ENCODE measurements at places on chromosomes 5 and 9.

DNA sequence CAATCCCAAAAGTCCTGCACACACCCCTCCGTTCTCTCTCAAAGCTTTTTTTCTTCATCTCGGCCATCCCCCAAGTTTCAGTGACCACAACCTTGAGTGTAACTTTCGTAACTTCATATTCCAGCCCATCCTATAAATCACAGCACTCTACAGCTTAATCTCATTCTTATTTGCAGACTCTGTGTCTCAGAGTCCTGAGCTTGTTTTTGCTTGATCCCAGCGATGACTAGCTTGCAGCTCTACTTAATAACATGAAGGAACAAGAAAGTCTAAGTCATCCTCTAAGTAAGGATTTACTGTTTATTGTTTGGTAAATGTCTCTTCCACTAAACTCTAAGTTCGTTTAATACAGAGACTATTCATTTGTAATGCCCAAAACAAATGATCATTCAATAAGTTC lies 2.6 kb upstream of the SPDL1 start:
- no peak for DNase-seq

DNA sequence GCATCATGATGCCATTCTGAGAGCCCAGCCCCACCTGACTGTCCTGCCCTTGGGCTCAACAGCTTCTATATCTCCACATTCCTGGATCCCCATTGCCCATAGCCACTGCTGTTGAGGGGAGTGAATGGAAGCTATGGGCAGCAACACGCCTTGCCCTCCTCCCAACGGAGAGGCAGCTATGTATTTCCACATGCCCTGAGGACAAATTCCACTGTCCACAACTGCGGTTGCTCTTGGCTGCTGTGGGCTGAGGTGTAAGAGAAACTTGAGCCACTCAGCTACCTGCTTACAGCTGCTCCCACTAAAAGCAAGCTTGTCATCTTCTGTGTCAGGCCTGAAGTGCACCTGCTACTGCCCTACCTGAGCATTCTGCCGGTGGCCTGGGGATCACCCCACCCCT lies 222.9 kb downstream of the PSAT1 start:
- DNase-seq = no peak

GRCh38 chr9:136057236-136058081 lies 37.6 kb downstream of the NACC2 start:
- DNase-seq = no peak

DNA sequence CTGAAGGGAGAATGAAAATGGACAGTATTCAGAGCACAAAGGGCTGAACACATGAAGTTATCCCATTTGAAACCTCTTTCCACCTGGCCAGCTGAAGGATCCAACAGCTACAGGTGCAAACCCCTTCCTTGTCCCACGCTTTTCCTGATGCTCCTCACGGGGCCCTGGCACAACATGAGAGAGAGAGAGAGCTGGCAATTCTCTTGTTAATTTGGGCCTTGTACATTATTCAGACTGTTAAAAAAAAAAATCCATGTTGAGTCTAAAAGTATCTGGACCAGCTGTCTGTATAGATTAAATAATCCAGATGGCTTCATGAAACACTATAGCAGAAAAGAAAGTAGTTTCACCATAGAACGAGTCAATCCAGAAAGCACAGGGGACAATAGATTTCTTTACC lies 74.1 kb downstream of the HMHB1 start:
- no peak for DNase-seq

- no peak for DNase-seq
Observed at GRCh38 chr9:26308328-26308727, 584.3 kb downstream of the CAAP1 start.

- DNase-seq = no peak
Observed at GRCh38 chr5:143225511-143225910, 178.0 kb downstream of the NR3C1 start.

DNA sequence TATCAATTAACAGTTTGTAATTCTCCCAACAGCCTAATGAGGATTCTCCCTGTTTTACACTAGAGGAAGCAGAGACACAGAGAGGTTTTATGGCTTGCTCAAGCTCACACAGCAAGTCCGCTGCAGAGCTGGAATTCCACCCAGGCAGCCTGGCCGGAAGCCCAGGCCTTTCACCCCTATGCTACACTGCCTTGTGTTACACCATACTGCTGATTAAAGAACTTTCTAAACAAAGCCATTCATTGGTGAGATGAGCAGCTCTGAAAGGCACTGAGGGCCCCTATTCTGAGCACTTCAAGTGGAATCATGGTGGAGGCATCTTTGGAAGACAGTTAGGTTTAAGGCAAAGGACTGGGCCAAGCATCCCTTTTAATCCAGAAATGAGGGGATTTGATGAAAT lies 14.7 kb upstream of the LARP1 start:
- no peak for DNase-seq

GRCh38 chr9:70746316-70746715 lies 331.9 kb upstream of the KLF9 start:
- DNase-seq = no peak

GRCh38 chr5:79990205-79990597 lies 861 bp downstream of the MTX3 start:
- peak; percentile 4 for DNase-seq

- DNase-seq = no peak
Observed at GRCh38 chr5:133926489-133927299, 41.7 kb downstream of the C5orf15 start.

DNA sequence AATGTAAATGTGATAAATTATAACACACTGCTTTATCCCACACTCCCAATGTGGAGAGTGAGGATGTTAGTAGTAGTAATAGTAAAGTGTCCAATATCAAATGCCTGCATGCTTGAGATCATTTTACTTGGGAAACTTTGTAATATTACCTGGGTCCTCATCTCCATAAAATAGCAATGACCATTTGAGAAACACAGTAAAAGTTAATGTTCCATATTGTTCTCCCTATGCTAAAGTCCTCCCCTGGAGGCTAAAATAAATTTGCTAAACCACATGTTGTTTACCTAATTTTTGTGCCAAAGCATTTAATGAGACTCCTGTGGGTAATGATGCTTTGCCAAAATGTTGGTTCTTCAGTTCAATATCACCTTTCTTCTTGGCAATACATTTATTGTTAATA lies 291.2 kb downstream of the CDH10 start:
- DNase-seq = no peak

DNA sequence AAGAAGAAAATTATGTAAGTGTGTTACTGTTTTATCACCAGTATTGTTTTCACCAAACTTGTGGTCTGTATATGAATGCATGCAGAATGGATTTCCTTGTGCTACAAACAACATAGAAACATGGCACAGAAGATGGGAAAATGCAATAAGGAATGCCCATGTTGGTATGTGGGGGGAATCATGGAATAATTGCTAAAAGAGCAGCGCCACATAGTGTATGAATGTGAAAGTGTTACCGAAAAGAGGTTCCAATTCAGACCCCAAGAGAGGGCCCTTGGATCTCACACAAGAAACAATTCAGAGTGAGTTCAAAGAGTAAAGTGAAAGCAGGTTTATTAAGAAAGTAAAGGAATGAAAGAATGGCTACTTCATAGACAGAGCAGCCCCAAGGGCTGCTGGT lies 26.4 kb upstream of the TYRP1 start:
- DNase-seq = no peak

- DNase-seq = no peak
Observed at GRCh38 chr5:97538912-97539311, 355.9 kb upstream of the RIOK2 start.

DNA sequence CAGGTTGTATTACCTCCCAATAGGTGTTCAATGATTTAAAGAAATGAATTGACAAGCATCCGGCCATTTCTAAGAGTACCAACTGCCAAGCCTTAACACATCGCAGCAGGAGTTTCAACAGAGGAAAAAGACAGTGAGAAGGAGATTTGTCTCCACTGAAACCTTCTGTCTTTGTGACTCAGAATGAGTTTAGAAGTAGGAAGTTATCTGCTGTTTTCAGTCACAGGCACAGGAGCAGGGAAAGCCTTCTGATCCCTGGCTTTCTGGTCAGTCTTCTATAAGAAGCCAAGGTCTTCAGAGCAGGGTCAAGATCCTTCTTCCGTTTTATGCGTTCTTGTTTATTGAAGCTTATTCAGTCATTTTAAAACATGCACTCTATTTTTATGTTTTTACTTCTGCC lies 390.7 kb upstream of the PCSK5 start:
- DNase-seq = no peak

GRCh38 chr9:115200711-115201505 lies 83.0 kb upstream of the TNC start:
- no peak for DNase-seq

DNA sequence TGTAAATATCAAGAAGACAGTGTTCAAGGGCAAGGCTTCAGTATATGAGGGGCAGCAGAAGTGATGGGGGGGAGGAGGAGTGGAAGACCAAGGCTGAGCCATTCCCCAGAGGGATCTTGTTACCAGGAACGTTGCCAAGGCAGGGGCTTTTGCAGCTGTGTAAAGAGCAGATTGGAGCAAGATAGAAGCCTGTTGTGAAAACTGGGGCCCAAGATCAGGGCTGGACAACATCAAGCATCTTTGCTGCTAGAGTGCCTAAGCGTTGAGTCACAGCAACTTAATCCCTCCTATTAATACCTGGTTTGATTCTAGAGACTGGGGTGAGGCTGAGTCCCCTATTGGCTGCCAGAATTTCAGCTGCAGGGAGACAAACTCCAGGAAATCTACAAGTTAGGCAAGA lies 18.4 kb upstream of the ERCC6L2 start:
- no peak for DNase-seq

- no peak for DNase-seq
Observed at GRCh38 chr5:76755779-76756637, 40.1 kb downstream of the F2R start.

DNA sequence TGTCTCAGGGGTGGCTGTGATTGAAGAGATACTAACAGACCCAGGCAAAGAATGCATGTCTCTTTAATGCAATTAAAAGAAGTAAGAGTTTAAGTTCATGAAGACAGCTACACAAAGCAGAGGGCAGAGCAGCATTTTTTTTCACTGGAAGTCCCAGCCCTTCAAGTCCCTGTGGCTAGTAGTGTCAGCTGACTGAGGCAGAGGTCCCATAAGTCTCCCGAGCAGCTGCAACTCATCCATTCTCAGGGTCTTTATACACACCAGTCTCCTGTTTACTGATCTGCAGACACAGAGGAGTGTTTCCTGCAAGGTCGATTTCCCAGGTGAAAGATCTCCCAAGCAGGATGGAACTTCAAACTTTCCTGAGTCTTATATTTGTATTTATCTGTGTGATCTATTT lies 169.4 kb upstream of the GLRA1 start:
- no peak for DNase-seq

DNA sequence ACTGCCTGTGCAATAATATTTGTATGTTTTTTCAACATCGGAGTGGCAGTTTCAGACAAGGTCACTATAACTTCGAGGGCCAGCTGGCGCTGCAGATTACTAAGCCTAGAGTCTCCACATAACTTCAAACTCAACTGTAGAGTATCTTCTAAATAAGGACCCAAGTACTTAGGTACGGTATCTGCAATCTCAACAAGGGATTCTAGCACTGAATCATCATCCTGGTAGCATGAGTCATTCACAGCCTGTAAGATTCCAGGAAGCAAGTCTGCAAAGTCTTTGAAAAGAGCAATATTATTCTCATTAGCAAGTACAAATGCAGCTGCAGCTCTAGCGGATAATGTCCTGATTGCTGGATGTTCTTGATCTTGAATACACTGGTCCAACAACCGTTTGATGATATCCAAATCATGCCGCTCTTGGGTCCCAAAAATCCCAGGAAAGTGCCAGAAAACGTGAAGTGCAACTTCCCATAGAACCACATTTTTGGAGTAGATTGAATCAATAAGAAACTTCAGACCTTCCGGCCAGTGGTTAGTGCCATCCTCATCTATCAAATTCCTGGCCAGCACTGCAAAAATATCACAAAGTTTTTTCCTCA lies 654 bp downstream of the RANBP6 start:
- DNase-seq = peak; percentile 14

GRCh38 chr5:57658018-57658417 lies 175.4 kb upstream of the ACTBL2 start:
- no peak for DNase-seq

- DNase-seq = no peak
Observed at GRCh38 chr5:99068944-99069650, 140.3 kb upstream of the CHD1 start.

GRCh38 chr9:79673614-79674013 lies 101.8 kb downstream of the TLE4 start:
- no peak for DNase-seq

GRCh38 chr9:99577351-99577750 lies 244.3 kb upstream of the NR4A3 start:
- DNase-seq = no peak

GRCh38 chr5:178121391-178122276 lies 8.3 kb downstream of the N4BP3 start:
- no peak for DNase-seq

DNA sequence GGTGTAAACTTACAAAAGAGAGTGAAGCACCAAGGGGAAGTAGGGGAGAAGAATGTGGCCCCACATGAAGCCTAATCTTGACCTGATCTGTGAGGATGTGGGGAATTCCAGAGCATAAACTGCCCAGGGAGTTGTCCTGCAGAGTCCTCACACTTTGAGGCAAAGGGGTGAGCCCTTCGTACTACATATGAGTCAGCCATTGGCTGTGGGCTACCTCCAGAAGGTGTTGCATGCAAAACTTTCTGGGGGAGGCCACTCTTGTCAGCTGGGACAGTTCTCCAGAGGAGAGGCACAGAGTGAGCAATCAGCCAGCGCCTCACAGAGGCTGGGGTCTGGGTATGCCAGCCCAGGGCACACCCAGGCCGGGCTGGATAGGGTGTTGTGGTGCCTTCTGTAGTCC lies 98.1 kb upstream of the NMUR2 start:
- DNase-seq = no peak

DNA sequence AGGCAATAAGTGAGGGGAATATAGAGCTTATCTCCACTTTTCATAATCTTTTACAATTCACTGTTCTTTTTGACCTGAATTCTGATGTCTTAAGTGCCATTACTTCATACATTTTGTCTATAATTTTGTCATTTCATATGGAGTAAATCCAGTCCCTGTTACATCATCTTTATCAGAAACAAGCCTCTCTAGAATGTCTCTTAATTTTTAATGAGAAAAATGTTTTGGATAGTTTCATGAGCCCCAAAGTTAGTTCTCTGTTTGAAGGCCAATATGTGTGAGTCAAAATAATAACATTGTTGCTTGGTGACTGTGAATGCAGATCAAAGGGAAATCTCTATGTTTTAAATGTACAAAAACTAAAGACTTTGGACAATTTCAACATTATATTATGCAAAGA lies 329.6 kb upstream of the ARRDC3 start:
- no peak for DNase-seq

GRCh38 chr5:123681061-123681460 lies 169.1 kb downstream of the CSNK1G3 start:
- DNase-seq = no peak

DNA sequence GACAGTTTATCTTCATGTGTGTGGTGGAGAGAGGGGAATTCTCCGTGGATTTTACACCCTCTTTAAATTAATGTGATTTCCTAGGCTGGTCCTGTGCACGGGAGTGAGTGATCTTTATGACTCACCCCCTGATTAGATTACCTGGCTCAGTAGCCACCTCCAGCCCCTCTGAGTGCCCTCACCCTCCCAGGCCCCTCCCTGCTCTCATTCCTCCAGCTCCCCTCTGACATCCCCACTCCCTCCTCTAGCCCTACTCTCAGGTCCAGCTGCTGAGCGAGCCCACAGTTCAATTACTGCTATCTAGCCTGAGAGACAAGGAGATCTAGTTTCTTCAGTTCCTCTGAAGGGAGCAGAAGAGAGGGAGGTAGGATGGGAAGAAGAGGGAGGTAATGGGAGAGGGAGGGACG lies 61.8 kb upstream of the ARAP3 start:
- DNase-seq = no peak

- DNase-seq = no peak
Observed at GRCh38 chr5:38871790-38872551, 26.2 kb downstream of the OSMR start.

Data from hematopoietic multipotent progenitor cell treated with erythropoietin and hydrocortisone succinate and interleukin-3 and kit ligand, for 6 days (in vitro differentiated cells).